ENCODE measurements at places on chromosomes 6 and 20.

GRCh38 chr6:45351076-45351475, 22.9 kb downstream of the RUNX2 start:
- no peak for DNase-seq

DNA sequence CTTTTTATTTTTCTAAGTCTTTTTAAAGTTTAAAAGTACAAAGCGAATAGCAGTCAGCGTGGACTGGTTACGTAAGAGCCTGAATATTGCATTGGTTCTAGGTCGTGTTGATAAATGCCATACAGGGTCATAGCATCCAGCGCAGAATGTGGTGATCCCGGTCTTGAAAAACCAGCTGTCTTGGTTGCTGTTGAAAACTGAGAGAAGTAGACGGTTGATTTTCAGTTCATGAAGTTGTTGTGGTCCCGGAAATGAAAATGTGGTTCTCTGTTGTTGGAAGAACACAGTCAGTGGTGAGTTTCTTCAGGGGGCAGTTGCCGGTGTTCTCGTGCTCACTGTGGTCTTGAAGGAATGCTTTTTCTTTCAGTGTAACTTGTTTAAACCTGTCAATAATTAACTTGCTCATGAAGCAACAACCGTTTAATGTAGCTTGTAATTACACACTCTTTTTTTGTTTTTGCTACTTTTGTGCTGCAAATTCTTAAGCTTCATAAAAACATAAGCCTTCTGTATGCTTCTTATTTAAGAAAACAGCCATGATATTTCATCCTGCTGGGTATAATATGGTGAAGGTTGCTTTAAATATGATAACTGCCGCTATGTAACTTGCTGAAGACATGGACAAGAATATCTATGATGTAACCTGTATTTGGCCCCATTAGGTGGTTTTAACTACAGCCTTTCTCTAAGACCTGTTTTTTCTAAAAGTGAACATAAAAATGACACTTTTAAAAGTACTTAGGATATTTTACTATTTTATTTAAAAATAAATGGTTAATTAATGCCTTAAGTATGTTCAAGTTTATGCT, 64.8 kb upstream of the KIF25 start:
- no peak for DNase-seq

DNA sequence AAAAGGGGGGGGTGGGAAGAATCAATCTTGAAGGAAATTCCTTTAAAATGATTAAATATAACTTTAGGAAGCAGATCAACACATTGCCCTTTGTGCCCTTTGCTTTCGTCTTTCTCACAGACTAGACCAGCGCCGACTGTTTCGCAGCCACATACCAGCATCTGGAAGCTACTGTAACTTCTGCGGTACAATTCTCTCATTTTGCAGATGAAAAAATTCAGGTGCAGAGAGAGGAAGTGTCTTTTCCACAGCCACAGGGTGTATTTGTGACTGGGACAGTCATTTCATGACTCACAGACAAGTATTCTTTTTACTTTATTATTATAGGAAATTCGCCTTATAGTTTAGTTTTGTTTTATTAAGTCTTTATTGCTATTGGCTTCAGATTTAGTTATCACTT, 84.2 kb downstream of the UST start:
- DNase-seq: no peak

GRCh38 chr6:36547646-36548400, 544 bp upstream of the STK38 start:
- DNase-seq: no peak

DNA sequence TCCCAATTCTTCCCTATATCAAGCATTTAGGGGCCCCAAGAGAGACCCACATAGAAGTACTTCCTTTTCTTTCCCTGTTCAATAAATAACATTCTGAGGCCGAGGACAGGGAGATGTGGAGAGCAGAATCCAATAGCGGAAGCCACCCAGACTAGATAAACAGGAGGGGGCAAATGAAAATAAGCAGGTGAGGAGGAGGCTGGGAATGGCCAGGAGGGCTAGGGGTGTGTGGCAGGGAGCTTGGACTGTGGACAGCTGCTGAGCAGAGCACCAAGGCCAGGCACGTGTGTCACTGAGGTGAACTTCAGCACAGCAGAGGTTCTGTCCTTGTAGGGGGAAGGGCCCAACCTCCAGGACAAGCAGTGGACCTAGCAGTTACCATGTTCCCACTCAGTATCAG, 339.2 kb downstream of the FOXA2 start:
- DNase-seq: no peak

GRCh38 chr6:8375916-8376315, 59.4 kb downstream of the SLC35B3 start:
- no peak for DNase-seq

- no peak for DNase-seq
Measured at GRCh38 chr6:18062733-18063132, 59.7 kb downstream of the NHLRC1 start.

- DNase-seq: no peak
Measured at GRCh38 chr6:26597389-26597766, 625 bp downstream of the ABT1 start.

- DNase-seq: no peak
Measured at GRCh38 chr6:8392569-8392968, 42.8 kb downstream of the SLC35B3 start.

- no peak for DNase-seq
Measured at GRCh38 chr6:140636271-140636907, 1261.9 kb upstream of the CITED2 start.

DNA sequence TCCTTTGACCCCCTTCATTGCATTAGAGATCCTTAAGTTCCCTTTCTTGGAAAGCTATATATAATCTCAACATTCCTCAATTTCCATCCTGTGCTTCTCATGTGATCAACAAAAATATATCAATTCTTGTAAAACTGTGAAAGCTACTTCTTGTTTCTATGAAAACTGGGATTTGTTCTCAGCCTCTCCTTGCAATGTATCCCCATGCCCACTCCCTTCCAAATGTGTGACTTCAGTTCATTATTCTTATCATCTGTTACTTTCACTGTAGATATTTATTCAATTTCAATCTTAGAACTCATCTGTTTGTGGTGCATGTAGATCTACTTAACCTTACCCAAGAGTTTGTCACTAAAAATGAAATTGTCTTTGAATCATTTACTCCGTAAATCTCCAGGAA, 260.6 kb downstream of the HIVEP2 start:
- no peak for DNase-seq

DNA sequence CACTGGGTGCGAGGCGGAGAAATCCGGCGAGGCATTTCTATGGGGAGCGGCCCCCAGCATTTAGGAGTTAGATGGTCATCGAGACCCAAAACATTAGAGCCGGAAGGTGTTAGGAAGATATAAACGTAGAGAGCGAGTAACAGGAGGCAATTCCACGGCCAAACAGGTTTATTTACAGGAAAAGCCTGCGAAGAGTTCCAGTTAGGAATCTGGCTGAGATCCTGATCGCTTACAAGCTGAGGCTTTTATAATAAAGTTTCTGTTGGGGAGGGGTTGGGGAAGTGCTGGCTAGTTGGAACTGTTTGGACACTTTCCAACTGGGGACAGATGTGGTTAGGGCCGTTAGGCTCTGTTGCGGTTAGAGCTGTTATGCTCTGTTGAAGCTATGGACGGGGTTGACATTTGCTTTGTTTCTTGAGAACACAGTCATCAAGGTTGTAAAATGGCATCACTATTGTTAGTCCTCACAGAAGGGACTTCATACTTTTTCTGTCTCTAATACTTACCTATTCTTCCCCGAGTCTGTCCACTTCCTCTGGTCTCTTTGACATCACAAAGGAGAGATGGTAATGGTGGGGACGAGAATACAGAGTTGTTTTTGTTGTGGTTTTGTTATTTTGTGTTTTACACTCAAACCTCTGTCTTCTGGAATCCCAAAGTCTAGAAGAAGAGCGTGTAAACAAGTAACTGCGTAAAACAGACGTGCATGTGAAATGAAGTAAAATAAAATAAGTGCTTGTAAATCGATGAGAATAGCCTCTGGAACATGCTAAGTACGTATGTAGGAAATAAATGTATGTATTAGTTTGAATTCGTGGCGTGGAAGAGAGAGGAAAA, 554 bp upstream of the ZSCAN31 start:
- DNase-seq: no peak

DNA sequence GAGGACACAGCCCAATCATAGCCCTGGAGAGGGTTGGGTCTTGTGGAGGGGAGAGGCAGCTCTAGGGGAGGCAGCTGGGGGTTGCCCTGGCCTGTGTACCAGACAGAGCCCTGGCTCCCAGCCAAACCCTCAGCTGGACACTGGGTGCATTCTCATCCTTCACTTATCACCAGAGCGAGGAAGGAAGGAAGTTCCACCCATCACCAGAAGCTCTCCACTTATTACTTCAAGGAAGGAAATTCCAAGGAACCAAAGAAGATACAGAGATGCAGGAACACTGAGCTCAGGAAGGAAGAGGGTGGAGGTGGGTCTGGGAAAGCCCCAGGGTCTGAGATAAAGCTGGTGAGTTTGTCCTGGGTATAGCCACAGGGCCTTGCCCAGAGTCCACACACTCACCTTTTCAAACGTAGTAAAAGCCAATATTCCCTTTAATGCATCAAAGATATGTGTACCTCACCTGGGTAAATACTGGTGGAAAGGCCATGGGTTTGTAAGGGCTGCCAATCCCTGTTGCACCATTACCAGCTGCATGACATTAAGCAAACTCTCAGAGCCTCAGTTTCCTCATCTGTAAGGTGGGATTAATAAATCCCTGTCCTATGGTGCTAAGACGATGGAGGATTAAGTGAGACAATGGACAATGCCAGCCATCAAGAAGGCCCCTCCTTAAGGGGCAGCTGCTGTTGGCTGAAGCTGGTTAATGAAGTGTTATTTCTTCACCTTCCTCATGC, 109.7 kb upstream of the NAA20 start:
- no peak for DNase-seq

- no peak for DNase-seq
Measured at GRCh38 chr6:45986746-45987274, 28.9 kb downstream of the CLIC5 start.

DNA sequence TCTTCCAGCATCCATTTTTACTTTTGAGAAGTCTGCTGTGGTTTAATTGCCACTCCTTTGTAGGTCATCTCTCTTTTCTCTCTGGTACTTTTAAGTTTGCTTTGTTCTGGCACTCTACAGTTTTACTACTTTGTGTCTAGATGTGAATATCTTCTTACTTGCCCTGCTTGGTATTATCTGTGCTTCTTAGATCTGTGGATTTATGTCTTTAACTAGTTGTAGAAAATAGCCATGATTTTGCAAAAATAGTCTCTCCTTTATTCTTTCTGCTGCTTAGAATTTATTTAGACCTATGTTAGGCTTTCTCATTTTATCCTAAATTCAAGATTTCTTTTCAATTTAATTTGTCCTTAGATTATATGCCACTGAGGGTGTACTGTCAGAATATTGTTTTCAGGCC, 5.2 kb upstream of the MAK start:
- DNase-seq: no peak

GRCh38 chr6:44580901-44581300, 193.4 kb downstream of the CDC5L start:
- no peak for DNase-seq

- no peak for DNase-seq
Measured at GRCh38 chr6:130906736-130907381, 79.7 kb downstream of the SMLR1 start.

DNA sequence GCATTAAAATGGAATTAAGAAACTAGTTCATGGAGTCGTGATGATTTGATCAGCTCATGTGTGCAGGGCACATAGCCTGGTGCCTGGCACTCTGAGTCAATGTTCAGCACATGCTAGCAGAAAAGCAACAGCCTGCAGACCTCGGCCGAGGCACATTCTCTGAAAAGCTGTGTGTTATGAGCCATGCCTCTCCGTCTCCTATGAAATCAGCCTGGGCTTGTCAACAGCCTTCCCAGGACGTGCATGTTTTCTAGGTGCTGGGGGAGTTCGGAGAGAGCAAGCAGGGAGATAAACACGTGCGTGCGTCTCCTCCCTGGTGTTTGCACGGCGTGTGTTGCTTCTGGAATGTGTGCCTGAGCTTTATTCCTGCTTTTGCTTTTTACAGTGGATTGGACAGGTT, 207.8 kb upstream of the KCNG1 start:
- DNase-seq: peak; percentile 3

GRCh38 chr20:10902174-10902573, 228.4 kb upstream of the JAG1 start:
- no peak for DNase-seq

- DNase-seq: no peak
Measured at GRCh38 chr6:128241216-128241615, 279.2 kb downstream of the PTPRK start.

GRCh38 chr6:147087641-147088040, 116.6 kb upstream of the STXBP5 start:
- no peak for DNase-seq

DNA sequence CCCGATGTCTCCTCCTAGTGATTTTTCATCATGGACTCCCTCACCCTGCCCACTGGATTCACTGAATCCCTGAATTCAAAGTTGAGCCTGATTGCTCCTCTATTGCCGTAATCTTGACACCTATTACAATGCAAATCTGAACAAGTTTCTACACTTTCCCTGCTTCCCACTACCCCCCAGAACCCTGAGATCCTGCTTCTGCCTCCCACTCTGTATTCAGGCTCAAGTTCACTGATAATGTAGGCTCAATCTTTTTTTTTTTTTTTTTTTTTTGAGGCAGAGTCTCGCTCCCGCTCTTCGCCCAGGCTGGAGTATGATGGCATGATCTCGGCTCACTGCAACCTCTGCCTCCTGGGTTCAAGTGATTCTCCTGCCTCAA, 3.6 kb upstream of the DCBLD1 start:
- no peak for DNase-seq

Measured in right hindlimb (tissue), 1 donor.